ENCODE measurements at places on chromosomes 2 and 18.

- no peak for DNase-seq
Measured at GRCh38 chr2:230569298-230569697, 143.3 kb upstream of the CAB39 start.

DNA sequence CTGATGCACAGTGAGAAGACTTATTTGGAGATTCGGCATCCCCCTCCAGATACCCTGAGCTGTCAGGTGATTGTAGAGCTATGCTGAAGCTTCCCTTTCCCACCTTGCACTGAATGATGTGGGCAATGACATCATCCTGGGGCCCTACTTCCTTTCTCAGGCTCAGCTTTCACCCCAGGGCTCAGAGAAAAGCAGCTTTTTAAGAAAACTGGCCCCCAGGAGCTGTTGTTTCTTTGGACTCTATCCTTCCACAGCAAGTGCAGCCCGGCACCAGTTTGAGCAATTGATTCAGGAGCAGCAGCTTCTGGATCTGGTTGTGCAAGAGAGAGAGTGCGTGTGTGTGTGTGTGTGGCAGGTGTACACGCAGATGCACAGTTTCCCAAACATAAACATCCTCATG, 251.3 kb downstream of the ANAPC1 start:
- no peak for DNase-seq

DNA sequence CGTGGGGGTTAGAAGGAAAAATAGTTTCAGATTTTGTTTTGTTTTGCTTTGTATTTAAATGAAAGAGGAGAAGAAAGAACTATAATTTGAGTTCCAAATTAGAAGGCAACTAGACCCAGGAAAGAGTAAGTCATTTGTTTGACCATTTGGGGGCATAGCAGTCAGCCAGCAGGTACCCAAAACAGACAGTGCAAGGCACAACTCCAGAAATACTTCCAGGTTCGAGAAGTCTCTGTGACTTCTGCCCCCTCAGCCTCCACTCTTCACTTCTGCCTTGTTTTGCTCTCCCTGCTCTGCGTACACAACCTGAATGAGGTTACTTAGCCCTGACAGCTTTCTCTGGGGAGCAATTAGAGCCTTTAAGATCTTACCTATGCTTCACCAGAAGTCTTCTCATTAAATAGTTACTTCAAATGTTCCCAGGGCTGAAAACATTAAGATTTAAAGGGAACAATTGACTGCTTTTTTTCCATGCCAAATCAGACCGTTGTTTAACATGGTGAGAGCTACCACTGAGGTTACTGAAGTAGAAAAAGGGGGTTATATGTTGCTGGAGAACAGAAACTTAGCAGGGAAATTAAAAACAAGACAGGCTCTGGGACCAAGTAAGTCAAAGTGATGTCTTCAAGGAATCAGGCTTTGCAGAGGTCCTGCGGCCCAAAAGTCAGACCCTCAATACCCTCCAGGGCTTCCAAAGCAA, 216.9 kb downstream of the BCL11A start:
- DNase-seq = no peak

GRCh38 chr18:32346671-32347070, 124.0 kb downstream of the GAREM1 start:
- no peak for DNase-seq

- no peak for DNase-seq
Measured at GRCh38 chr2:232447638-232448303, 8.2 kb upstream of the ALPI start.

GRCh38 chr18:73245345-73245744, 377.6 kb upstream of the NETO1 start:
- DNase-seq = no peak

GRCh38 chr2:78077633-78078032, 555.5 kb upstream of the LRRTM4 start:
- DNase-seq = no peak

DNA sequence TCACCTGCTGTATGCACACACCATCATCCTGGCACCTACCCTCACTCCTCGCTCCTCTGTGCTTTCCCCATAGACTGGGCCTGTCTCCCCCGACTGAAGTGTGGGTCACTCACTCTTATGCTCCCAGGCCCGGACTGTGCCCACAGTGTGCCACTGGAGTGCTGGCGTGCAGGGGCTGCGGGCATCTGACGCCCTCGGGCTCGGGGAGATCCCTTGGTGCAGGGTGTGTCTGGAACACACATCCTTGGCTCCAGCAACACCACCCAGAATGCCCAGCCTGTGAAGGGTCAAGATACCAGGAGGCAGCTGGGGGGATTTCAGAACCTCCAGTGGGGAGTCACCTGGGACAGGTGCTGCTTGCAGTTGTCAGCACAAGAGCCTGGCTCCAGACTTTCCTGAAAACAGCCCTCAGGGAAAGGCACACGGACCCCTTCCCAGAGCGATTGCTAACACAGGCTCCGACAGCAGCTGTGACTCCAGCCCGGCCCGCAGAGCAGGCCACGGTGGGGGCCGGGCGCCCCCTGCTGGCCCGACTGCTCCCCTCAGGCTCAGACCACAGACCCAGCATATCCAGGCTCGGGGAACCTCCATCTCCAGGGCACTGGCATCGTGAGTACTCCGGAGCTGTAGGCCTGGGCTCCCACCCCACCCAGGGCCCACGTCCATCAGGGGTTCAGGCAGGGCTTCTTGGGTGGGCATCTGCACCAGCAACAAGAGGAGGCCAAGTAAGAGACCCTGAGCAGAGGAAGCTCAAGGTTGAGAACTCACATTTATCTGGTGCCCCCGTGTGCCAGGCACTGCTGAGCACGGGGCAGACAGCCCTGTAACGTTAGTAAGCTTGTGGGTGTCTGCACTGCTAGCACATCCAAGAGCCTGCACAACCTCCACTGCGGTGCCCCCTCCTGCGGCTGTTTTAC, 8.6 kb downstream of the HS1BP3 start:
- peak; percentile 43 for DNase-seq

DNA sequence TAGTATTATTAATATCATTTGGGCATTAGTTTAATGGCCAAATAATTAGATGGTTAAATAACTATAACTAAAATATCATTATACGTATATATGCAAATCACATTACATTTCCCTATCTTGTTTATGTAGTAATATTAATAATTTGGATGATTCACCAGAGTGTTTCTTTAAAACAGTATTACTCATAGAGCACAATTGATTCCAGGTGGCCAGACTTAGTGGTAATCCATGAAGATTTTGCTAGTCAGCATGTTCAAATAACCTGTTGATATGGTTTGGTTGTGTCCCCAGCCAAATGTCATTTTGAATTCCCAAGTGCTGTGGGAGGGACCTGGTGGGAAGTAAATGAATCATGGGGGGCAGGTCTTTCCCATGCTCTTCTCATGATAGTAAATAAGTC, 782.3 kb downstream of the LRP1B start:
- DNase-seq = peak; percentile 58

DNA sequence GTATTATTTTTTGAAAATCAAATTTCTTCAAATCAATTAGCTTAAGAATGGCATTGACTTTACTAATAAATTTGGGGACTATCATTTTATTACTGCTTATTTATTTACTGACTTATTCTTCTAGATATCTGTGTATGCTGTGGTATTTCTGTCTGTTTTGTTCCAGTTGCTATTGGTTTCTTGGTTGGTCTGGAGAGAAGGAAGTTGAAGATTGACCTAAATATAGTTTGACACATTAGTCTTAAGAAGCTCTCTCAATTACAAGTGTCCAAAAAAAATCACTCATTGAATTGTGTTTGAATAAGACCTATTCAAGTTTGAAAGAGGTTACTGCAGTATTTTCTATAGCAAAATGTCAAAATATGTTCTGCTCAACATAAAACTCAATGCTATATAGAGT, 153.3 kb upstream of the KYNU start:
- DNase-seq = no peak

DNA sequence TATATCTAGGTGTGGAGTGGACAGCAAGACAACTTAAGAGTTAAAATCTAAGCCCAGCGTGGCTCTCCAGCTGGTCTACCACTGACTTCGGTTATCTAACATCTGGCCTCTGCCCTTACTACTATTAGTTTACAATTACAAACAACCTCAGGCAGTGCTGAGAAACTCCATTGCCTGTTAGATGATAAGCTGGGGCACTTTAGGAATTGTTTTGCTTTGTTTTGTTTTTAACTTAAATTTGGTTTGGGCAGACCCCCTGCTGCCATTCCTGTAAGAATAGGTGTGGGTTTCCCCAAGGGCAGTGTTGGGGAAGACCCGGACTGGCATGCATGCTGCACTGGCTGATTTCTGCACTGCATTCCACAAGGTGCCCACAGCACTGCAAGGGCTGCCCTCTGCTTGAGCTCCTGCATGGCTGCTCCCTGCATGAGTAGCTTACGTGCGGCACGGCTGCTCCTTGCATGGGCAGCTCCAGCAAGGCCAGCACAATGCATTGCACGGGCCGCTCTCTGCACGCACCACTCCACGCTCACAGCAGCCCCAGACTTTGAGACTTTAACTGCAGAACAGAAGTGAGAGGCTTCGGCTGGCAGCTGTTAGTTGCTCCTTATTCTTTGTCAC, 74.2 kb upstream of the SERTAD2 start:
- no peak for DNase-seq

DNA sequence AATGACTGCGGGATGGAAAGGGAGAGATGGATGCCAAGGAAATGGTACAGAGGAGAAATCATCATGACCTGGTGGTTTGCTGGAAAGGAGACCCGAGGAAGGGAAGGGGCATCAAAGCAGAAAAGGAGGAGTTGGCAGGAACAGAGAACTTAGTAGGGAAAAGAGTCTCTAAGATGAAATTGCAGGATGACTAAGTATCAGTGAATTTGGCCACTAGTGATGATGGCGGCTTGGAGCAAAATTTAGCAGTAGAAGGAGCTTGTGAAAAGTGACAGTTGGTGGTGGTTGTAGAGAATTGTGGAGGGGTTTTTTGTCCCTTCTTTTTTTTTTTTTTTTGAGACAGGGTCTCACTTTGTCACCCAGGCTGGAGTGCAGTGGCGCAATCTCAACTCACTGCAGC, 10.1 kb downstream of the METAP1D start:
- no peak for DNase-seq

DNA sequence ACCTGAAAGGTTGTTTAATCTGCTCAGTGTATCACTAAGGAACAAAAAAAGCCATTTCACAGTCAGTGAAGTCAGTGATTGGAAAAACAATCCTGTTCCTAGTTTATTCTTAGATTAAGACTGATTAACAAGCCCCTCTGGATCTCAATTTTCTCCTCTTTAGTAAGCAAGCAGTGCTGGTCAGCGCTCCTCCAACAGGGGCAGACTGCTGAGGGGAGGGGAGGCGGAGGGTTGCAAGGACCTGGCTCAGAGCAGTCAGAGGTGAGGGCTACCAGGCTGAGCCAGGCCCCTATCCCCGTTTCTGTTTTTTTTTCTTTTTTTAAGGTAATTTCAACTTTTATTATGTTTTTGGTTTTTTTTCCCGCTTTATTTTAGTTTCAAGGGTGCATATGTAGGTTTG, 24.7 kb upstream of the KCNS3 start:
- DNase-seq = no peak

- DNase-seq = no peak
Measured at GRCh38 chr2:64906853-64907536, 82.2 kb upstream of the SLC1A4 start.

- peak; percentile 39 for DNase-seq
Measured at GRCh38 chr2:36696533-36696932, at the start of gene VIT. Gene VIT (plus strand): TSS chr2:36696707. CDS start chr2:36716371, 19,664 bp downstream.

DNA sequence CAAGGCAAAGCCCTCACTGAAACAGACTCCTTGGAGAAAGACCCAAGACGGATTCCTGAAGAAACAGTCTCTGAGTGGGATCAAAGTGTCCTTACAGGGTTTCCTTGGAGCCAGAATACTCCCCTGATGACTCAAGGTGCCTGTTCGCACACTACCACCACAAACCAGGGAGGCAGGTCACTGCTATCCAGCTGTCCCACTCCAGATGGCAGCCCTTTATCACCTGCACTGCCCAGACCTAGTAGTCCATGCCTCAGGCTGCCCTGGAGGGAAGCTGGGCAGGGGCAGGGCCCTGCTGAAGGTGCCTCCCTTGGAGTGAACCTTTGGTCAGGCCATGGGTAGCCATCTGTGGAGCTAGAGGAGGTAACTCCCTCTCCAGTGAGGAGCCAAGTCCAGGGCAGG, 34.1 kb downstream of the TRABD2A start:
- DNase-seq = no peak

- DNase-seq = peak; percentile 6
Measured at GRCh38 chr2:227507963-227508362, 36.0 kb downstream of the AGFG1 start.

- no peak for DNase-seq
Measured at GRCh38 chr2:51093016-51093415, 61.1 kb upstream of the NRXN1 start.

DNA sequence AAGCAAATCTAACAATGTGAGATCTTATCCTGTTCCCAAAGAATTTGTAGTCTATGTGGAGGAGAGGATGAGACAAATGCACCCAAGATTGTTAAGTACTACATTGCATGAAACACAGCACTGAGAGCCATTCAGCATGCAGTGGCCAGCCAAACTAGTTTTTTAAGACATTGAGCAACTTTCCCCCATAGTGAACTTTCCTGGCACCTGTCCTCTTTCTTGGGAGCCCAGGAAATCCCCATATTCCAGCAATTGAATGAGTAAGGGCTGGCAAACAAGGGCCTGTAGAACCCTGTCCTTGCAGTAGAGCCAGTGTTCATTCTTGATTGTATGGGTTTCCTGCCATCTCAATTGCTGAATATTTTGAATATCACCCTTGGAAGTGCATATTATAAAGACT, 58.8 kb upstream of the FIGN start:
- peak; percentile 29 for DNase-seq

GRCh38 chr18:74840492-74841167, 243.0 kb downstream of the ZNF407 start:
- DNase-seq = peak; percentile 41

- DNase-seq = no peak
Measured at GRCh38 chr18:13226533-13227144, 8.1 kb downstream of the LDLRAD4 start.

DNA sequence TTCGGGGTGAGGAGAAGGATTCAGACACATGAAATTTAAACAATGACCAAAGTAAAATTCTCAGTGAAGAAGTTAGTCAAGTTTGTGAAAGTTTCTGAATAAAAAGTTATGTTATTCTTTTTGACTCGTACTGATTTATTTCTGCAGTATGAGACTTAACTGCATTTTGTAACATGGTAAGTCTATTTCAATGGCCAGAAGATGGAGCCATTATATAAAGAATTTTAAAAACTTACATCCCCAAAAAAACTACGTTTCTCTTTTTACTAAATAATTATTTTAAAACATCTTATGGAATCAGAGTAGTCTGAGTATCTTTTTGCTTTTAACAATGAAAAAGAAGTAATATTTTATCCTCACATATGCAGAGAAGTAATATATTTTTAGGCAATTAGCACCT, 51.4 kb upstream of the SCN1A start:
- peak; percentile 29 for DNase-seq

- DNase-seq = peak; percentile 86
Measured at GRCh38 chr18:12307701-12308385, at the start of gene TUBB6. Gene TUBB6 (plus strand): TSS chr18:12308241. CDS start chr18:12308293, 52 bp downstream.

DNA sequence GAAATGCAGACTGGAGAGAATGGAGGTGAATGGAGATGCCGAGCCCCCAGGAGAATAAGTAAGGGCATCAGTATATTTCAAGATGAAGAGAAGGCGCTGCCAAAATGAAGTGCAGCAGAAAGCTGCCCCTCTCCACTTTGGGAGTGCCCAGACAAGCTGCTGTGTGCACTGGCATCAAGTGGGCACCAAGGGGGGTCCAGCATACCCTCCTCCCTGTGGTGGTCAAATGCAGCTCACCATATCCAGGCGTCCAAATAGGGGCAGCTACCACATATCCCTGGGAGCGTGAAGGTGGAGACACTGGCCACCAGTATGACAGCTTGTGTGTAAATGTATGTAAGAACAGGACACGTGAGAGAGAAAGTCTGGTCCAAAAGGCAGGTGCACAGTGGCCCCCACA, 236.6 kb downstream of the KLHL29 start:
- DNase-seq = no peak

- no peak for DNase-seq
Measured at GRCh38 chr2:138572318-138572717, 70.7 kb downstream of the SPOPL start.

- DNase-seq = peak; percentile 43
Measured at GRCh38 chr18:45171679-45172191, 443.5 kb upstream of the SLC14A2 start.
